Nasal cavity respiratory epithelium epithelial cell of viscerocranial mucosa (primary cell): ENCODE measurements at places on chromosomes 7 and 10. TPM values are rescaled to one million over a fixed set of nuclear protein-coding genes. Genes with fewer than 3 reads are reported as not detected.

SCART1 gene
- 0.34 and 0.64 TPM in 2 replicates for total RNA-seq

BLNK gene
- 3.4 and 10.6 TPM in 2 replicates for total RNA-seq

ACTL6B gene
- not detected in 2 replicates for total RNA-seq

VAX1 gene
- under 0.01 TPM in 1 of 2 replicates, not detected in the other for total RNA-seq

ZNF736 gene
- total RNA-seq, result 10.6 and 19.1 TPM in 2 replicates

EFCAB10 gene
- total RNA-seq, result 0.64 and 0.68 TPM in 2 replicates

ADCK2 gene
- 53.1 and 82.0 TPM in 2 replicates for total RNA-seq

NPFFR1 gene
- total RNA-seq, result not detected in 2 replicates

KIAA1217 gene
- 5.5 and 40.4 TPM in 2 replicates for total RNA-seq

TMEM213 gene
- not detected in 2 replicates for total RNA-seq

PNLIPRP2 gene
- not detected in 2 replicates for total RNA-seq
